HuH-7 (cell line): ENCODE measurements at places on chromosomes 4 and X.

DNA sequence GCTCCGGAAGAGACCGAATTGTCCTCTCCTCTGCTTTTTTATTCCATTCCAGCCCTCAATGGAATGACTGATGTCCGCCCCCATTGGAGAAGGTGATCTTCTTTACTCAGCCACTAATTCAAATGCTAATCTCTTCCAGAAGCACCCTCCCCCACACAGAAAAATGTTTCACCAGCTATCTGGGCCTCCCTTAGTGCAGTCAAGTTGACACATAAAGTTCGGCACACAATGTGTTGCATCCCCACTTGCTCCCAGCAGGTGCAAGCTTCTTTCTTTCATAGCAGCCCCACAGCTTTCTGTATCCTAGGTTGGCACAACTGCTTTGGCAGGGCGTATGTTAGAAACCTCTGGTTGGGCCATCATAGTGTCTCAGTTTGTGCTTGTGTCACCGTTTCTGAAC lies 73.3 kb upstream of the TLR3 start:
- no peak for DNase-seq

DNA sequence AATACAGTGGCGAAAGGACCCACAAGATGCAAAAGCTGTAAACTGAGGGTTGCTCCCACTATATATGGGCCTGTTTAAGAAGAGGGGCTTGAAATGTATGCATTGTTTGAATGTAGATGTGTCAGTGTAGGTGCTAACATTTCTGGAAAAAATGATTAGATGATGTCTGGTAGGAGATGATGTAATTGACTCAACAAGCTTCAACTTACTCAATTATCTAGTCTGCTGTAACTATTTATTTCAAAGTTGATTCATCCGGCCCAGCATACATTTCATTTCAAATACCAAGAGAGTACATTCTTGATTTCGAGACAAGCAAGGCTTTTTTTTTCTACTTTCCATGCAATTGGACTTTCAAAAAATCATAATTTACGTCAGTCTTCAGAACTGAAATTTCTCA lies 9.3 kb upstream of the ENAM start:
- no peak for DNase-seq

- DNase-seq = no peak
Measured at GRCh38 chrX:148582353-148582752, 81.9 kb downstream of the AFF2 start.

DNA sequence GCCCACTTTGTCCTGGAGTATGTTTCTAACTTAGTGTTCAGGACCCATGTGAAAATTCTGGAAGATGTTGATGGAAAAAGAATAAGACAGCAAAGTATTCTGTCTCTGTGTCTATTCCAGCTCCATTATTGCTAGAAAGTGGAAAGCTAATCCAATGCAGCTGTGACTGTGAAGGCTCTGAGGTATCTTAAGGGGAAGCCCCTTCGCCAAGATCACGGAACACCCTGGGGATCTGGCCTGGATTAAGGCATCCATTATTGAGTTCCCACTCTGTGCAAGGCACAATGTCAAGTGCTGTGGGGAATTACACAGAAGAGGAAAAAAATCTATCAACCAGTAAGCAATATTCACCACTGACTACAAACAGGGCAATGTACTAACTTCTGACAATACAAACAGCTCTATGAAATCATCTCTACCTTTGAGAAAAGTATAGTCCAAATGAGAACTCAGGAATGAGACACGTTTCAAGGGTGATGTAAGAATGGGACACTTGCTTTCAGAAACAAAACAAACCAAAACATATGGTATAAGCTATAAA lies 222.1 kb downstream of the LDB2 start:
- no peak for DNase-seq

GRCh38 chrX:8305350-8305749 lies 134.3 kb upstream of the VCX2 start:
- no peak for DNase-seq

GRCh38 chr4:104446431-104447278 lies 48.0 kb downstream of the CXXC4 start:
- DNase-seq = no peak

- DNase-seq = no peak
Measured at GRCh38 chrX:2492531-2493218, 8.1 kb downstream of the DHRSX start.

DNA sequence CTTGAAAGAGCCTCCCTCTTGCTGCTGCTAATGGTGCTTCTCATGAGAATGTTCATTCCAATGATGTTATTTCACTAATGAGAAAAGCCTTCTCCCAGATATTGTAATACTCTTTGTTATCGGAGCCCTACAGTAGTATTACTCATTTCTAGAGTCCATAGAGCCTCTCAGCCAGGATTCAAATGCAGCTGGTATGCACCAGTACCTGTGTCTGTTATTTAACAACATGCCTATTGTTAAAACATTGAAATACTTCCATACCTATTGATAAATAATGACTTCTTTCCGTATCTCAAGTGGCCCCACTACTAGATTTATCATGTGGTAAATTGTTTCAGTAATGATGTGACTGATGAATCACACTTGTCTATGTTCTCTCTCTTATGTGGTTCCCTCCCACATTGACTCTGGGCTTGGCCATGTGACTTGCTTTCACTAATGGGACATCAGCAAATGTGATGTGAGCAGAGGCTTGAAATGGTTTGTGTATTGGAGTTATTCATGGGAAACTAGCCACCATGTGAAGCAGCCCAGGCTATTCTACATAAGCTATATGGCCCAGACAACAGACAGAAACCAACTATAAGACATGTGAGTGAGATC lies 207.6 kb downstream of the THOC2 start:
- no peak for DNase-seq

- DNase-seq = no peak
Measured at GRCh38 chr4:47942081-47942819, 27.9 kb upstream of the NFXL1 start.

- DNase-seq = no peak
Measured at GRCh38 chr4:5368426-5368825, 317.1 kb downstream of the STK32B start.

GRCh38 chr4:181688432-181688831 lies 554.8 kb upstream of the TENM3 start:
- DNase-seq = no peak

GRCh38 chr4:152719801-152720556 lies 40.2 kb upstream of the TMEM154 start:
- no peak for DNase-seq

DNA sequence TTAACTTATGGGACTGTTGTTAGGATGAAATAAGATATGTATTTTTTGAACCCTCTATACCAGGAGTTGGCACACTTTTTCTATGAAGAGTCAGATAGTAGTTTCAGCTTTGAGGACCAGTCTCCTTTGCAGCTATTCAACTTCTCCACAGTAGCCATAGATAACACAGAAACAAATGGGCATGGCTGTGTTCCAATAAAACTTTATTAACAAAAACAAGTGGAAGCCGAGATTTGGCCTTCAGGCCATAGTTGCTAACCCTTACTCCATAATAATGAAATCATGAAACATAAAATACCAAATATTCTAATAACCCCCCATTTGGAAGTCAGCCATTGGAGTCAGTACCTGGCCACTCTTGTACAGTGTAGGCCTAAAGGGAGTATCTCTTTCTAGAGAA lies 30.6 kb downstream of the ARX start:
- no peak for DNase-seq
